RPMI7951 (cell line): ENCODE measurements at places on chromosomes 5 and 9. TPM values are rescaled to one million over a fixed set of nuclear protein-coding genes. Genes with fewer than 3 reads are reported as not detected.

- DNase-seq, result peak; percentile 62
Observed at GRCh38 chr9:110133608-110134210, 74.2 kb downstream of the C9orf152 start.

- no peak for DNase-seq
Observed at GRCh38 chr5:65070026-65070425, 301.3 kb downstream of the CWC27 start.

- no peak for DNase-seq
Observed at GRCh38 chr5:57761513-57761912, 278.9 kb upstream of the ACTBL2 start.

DNA sequence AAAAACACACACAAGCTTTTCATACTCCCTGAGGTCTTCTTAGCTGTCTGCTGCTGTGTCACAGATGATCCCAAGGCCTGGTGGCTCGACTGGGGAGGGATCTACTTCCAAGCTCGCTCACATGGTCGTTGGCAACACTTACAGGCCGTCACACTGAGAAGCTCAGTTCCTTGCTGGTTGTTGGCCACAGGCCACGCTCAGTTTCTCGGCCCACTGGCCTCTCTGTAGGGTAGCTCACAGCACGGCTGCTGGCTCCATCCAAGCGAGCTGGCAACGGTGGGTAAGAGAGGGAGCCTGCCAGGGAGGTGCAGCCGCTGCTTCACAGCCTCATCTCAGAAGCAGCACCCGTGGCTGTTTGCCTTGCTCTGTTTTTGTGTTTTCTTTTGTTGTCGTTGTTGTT is 43.8 kb upstream of the GFPT2 start:
- no peak for DNase-seq

GRCh38 chr5:96391921-96392320 is 41.1 kb downstream of the PCSK1 start:
- DNase-seq, result no peak

DNA sequence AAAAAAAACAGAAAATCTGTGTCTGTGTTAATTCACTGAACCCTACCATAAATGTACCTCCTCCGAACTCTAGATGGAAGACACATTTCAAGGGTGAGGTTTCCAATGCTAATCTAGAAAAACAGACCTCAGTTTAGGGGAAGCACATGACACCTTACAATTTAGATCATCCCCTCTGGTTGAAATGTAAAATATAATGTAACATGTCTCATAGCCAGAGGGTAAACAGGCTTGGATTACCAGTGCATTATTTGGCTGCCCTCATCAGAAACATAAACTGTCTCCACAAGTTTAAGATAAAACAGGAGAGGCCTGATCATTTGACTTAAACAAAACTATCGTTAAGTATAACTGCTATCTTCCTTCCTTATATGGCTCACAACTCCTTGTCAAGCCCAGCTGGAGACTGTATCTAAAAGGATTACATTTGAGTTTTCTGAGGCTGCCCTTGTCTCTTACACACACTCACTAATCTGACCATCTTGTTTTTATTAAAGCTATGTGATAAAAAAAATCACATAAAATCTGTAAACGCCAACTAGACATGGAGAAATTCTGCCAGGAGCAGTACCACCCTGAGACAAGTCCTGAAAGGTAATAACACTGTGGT is 105.7 kb downstream of the LURAP1L start:
- DNase-seq, result no peak

GRCh38 chr5:110841137-110841536 is 102.3 kb downstream of the SLC25A46 start:
- DNase-seq, result no peak

DNA sequence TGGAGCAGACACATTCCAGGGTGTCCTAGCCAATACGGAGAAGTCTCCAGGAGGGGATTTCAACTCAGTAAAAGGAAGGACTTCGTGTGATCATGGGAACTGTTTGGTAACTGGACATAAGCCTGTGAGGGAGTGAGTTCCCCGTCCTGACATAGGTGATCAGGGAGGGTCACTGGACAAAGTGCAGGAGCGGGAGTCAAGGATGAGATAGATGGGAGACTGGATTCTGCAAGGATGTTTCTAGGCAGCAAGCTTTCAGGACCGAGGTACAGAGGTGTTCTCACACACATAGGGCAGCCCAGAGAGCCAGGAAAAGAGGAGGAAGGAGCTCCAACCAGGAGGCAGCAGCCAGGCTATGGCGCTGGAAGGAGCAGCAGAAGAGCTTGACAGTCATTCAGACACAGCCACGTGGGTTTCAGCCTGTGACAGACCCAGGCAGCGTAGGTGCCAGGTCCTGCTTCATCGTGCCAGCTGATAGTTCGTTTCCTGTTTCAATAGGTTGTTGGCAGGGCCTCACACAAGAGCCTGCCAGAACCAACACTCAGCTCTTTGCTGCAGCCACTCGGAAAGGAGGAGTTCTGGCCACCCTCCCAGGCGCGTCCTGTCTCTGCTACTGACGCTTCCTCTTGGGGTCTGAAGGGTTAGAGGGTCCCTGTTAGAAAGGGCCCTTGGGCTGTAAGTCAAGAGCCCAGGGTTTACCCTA is 84.1 kb downstream of the AMBP start:
- no peak for DNase-seq

DNA sequence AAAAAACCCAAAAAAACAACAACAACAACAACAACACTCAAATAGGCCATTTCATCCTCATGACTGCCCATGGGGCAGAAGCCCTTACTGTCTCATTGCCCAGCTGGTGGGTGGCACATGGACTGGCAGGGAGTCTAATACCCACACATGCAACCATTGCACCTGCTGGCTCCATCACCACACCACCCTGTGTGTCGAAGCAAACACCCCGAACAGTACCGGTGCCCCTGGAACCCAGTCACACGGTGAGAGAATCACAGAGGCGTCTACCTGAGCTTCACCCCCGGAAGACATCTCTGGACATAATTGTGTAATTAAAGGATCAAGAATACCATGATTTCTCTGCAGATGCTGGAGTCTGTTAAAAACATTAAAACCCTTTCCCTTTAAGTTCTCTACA is 6.5 kb downstream of the PAEP start:
- DNase-seq, result no peak

DNA sequence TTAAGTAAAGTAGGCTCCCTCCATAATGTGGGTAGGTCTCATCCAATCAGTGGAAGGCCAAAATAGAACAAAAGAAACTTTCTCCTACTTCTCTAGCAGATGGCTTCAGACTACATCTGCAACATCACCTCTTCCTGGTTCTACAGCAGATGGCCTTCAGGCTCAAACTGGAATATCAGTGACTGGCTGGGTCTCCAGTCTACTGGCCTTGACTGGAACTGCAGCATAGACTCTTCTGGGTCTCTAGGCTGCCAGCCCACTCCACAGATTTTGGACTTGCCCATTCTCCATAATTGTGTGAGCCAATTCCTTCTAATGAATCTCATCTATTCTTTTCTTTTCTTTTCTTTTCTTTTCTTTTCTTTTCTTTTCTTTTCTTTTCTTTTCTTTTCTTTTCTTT is 64.8 kb downstream of the ACER2 start:
- no peak for DNase-seq

DNA sequence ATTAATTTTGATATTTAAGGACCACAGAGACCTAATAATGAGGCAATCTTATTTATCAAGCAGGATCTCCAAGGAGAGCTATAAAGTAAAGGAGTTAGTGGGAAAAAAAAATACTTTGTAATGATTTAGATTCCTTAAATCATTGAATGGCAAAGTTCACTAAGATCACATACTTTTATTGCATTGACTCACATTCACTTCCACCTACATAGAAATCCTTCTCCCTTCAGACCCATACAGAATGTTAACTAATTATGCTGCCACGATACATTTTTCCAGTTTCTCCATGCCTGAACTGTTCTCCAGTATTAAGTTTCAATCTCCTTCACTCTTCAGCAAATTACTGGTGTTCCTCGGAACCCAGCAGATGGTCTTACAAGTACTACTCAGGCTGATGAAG is 388.7 kb downstream of the EFNA5 start:
- DNase-seq, result no peak

DNA sequence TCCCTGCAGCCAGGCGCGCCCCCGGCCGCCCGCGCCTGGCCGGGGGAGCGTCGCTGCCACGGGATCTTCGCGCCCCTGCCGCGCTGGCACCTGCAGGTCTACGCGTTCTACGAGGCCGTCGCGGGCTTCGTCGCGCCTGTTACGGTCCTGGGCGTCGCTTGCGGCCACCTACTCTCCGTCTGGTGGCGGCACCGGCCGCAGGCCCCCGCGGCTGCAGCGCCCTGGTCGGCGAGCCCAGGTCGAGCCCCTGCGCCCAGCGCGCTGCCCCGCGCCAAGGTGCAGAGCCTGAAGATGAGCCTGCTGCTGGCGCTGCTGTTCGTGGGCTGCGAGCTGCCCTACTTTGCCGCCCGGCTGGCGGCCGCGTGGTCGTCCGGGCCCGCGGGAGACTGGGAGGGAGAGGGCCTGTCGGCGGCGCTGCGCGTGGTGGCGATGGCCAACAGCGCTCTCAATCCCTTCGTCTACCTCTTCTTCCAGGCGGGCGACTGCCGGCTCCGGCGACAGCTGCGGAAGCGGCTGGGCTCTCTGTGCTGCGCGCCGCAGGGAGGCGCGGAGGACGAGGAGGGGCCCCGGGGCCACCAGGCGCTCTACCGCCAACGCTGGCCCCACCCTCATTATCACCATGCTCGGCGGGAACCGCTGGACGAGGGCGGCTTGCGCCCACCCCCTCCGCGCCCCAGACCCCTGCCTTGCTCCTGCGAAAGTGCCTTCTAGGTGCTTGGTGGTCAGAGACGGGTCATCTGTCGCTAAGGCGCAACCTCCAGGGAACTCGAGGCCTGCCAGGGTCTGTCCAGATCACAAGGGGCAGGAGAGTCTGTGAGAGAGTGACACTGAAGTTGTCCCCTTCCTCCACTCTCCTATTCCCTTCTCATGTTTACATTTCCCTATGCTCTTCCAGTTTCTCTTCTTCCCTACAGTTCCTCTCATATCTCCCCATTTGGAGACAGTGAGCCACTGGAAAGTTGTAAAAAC is 1.3 kb downstream of the GPR150 start:
- peak; percentile 10 for DNase-seq

The PCDHGB6 gene
- total RNA-seq, result 0.84 and 0.88 TPM in 2 replicates

The TTC23L gene
- under 0.01 and 0.20 TPM in 2 replicates for total RNA-seq

The HTR1A gene
- total RNA-seq, result not detected in 2 replicates

DNA sequence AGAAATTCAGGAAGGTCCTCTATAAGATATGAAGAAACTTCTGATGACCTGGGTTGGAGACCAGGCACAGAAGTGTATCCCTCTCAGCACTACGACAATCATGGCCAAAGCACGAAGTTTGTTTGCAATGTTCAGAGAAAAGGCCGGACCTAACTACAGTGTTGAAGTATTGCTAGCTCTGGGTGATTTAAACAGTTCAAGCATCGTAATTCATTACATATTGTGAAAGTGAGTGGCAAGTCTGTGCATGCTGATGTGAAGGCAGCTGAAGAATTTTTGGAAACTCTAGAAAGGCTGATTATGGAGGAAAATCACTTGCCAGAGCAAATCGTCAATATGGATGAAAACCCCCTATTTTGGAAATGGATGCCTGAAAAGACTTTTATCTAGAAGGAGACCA is 67.2 kb upstream of the PANK3 start:
- no peak for DNase-seq

The OBP2B gene
- not detected in 2 replicates for total RNA-seq

DNA sequence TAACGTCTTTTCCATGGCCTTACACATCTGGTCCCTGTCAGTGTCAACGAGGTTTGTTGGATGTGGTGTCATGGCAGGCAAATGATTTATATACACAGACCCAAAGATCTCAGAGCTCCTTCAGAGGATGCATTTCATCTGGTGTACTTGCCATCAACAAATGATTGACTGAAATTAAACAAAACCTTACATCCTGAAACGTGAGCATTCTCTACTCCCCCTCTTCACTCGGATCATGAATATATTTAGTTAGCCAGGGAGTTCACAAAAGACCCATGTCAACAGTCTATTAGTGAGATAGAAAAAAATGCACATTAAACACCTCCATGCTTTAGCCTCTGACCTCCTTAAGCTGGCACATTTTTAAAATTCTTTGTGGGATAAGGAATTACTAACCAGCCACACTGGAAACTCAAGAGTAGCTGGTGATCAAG is 215.6 kb downstream of the EFNA5 start:
- peak; percentile 55 for DNase-seq

DNA sequence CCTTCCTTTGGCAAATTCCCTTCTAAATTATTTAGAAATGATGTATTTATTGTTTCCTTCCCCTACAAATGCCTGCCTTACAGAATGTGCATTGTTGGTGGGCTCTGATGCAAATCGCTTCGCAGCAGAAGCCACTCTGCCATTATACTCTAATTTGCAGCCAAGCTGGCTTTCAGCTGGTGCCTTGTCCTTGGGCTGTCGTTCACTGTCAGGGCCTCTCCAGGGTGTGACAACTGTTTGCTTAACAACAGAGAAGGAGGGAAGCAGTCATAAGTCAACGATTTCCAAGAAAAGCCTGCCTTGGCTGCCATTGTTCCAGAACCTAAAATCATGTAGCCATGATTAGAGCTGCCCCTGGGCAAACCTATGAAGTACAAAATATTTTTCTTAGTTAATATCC is 260.1 kb upstream of the RGMB start:
- no peak for DNase-seq

DNA sequence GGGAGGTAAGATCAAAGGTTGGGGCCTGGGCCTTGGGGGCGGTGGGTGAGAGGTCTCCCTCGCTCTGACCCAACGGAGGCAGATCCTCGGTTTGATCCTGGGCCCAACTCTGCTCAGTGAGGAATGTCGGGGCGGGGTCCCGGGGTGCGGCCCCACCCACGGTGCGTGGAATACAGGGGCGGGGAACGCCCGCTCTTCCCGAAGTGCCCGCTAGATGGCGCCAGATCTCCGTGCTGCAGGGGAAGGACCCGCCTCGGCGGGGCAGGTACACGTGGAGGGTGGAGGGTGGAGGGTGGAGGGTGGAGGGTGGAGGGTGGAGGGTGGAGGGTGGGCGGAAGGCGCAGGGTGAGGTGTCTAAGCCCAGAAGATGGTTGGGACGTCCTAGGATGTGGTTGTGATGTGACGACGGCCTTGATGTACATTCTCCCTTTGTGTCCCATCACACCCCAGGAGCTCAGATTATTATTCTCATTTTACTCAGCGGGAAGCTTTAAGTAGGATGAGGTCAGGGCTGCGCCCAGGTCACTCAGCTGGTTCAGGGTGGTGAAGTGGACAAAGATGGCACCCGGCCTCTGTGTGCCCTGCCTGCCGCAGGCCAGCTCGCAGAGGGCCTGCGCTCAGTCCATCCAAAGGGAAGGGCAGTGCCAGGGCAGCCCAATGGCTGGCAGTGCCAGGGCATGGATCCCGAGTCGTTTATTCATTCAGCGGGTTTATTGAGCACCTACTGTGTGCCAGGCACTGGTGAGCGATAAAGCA is 9.4 kb upstream of the RPS14 start:
- peak; percentile 51 for DNase-seq

The OTP gene
- under 0.01 TPM in 1 of 2 replicates, not detected in the other for total RNA-seq

DNA sequence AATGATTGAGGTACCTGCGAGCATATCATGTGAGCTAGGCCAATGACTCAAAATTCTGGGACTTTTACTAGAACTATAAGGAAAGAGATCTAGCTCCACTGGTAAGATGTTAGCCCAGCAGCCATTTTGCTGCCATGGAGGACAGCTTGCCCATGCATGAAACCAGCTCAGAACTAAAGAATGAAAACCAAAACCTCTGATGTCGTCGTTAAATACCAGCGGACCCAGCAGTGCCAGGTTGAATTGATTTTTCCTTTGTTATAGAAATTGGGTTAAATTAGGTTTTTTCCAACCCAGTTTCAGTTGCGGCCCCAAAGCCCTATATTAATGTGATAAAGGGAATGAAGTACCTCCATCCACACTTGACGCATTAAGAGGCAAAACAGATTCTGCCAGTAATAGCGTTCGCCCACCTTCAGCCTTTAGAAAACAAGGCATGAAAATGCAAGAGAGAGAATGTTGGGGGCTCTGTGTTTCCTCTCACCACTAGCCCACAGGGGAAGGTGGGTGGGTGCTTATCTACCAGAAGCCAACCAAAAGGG is 5.5 kb upstream of the ITK start:
- DNase-seq, result no peak
